ENCODE measurements at places on chromosomes 7 and 10.

GRCh38 chr10:80512031-80512526 lies 25.6 kb upstream of the SH2D4B start:
- no peak for DNase-seq

DNA sequence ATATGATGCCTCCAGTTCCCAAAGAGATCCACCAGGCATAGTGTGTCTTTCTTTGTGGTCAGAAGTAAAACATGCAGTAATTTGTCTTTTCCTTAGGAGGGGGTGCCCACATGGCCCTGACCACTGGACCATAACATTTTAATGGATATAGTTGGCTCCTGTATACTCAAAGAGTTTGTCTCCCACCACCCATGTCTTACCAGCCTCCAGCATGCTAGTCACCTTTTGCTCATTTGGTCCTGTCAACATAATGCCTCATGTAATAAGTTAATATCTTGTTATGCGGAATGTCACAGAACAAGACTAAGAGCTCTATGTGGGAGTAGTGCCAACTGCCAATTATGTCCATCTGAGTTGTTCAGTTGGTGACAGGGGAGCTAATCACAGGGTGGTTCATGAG lies 83.4 kb upstream of the IFRD1 start:
- DNase-seq: no peak

GRCh38 chr10:49367600-49367999 lies 28.3 kb downstream of the DRGX start:
- no peak for DNase-seq

DNA sequence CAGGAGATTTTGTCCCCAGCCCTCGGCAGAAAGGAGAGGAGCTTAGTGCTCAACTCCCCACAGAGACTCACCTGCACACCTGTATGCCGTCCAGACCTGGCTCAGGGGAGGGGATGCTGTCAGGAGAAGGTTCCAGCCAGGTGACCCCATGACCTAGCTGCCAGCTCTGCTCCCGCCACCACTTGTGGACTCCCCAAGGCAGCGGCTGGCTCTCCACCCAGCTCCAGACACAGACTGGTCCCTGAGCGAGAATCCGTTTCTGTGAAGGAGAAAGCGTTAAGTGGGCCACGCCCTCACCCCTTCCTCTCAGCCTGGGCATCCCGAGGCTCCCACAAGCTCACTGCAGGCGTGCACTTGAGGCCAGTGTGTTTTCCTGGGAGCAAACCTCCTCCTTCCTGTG lies 76.4 kb downstream of the RGS10 start:
- no peak for DNase-seq

DNA sequence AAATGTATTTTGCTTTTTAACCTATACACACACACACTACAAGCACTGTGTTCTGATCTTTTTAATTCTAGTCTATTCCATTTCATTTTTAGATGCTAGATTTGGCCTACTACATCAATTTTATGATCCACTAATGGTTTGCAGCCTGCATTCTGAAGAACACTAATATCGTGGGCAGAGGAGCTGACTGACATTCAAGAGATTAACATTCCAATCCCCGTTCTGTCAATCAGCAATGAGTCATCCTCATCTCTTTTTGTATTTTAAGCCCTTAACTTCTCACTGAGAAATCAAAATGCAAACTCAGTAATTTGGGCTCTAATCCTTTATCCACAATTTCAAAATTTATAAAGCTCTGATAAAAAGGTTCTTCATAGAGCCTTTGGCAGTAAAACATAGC lies 47.1 kb upstream of the GAD2 start:
- DNase-seq: no peak

DNA sequence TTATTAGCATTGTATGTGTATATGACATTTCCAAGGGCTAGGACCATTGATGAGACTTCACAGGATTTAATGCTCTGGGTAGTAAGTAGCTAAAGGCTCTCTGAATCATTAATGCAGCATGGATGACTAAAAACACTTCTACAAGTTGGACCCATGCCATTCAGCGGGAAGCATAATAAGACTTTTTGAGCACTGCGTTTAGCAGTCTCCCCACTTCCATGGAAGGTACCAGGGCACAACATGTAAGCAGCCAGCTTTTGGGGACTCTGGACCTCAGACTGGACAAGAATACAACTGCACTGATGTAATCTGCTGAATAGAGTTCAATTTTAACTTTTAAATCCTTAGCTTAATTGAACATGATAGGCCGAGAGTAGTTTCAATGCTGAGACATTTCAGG lies 191.7 kb upstream of the IMMP2L start:
- DNase-seq: no peak

Measured in CD8-positive, alpha-beta memory T cell (primary cell).